ENCODE measurements at places on chromosomes 4 and X.

GRCh38 chr4:161816958-161817357 is 346.8 kb downstream of the FSTL5 start:
- no peak for DNase-seq

DNA sequence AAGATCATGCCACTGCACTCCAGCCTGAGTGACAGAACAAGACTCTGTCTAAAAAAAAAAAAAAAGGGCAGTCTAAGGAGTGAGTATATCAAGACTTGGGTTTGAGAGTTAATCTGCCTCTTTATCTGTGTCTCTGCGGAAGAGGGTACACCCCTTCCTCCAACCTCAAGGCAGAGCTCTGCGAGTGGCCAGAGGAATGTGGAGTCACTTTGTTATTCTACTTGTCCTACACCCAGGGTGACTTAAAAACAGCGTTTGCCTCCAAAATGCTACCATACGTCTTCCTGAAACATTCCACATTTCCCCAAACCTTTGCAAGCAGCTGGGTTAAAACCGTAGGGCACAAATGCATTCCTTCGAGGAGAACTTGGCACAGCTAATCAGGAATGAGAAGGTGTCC is 199.9 kb downstream of the SHOX start:
- no peak for DNase-seq

DNA sequence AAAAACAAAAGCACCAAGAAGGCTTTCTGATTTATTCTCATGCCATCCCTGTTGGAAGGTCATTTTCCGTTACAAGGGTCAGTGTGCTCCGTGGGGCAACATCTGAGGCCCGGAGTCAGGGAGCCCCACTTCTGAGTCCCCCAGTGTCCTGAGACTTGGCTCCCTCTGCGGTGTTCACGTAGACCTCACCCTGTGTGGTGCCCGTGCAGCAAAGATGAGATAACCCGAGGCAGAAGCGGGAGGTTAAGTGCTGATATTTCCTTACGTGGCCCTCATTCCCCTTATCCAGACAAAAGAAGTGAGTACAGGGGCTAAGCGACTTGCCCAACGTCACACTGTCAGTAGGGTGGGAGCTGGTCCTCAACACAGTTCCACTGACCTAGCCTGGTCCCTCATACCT is 3.5 kb downstream of the JAKMIP1 start:
- DNase-seq = no peak

DNA sequence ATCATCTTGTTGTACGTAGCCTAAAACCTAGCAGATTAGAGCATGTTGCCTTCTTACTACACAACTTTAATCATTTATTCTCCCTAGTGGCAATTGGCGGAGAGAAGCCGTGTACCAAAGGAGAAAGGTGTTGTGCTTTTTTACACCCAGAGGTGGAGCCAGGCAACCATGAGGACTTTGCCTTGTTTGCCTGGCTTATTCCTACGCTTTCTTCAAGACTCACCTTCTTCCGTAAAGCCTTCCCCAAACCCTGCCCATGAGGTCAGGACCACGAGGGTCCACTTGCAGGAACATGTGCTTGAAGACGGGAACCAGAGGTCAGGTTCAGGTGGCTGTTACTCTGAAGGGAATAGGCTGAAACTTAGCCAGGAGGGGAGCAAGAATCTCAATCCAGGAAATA is 290.5 kb downstream of the RAB28 start:
- no peak for DNase-seq

DNA sequence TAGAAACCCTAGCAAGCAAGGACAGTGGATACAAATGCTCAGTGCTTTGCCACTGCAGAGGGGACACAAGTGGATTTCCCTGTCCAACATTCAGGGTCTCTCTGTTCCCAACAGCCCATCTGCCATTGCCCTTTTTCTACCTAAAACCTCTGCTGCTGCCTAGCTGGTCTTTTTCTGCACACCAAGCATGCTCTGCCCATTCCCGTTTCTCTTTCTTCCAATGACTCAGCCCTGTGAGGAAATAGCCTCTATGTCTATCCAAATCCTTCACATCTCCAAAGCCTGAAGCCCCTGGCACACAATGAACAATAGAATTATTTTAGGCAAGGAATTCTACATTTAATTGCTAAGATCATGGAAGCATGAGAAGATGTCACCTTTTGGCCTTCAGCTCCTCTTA is 5.7 kb upstream of the AMELX start:
- no peak for DNase-seq

- DNase-seq = no peak
Measured at GRCh38 chr4:35643661-35644060, 600.7 kb downstream of the ARAP2 start.

DNA sequence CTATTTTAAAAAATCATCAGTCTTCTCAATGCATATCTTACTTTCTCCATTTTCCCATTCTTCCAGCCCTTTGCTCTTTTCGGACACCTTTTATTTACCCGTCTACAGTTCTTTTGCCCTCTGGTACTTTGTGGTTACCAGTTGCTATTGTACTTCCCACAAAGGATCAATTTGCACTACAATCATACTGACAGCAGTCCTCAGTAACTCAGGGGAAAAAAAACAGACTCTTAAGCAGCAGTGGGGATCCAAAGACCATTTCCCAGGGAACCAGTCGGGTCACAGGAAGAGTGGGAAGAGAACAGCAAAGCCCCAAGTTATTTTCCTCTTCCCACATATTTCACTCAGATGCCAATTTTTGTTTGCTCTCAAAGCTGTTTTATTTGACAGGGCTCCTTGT is 23.1 kb downstream of the DMD start:
- no peak for DNase-seq

GRCh38 chrX:146351620-146352019 is 458.0 kb upstream of the CXorf51B start:
- no peak for DNase-seq

DNA sequence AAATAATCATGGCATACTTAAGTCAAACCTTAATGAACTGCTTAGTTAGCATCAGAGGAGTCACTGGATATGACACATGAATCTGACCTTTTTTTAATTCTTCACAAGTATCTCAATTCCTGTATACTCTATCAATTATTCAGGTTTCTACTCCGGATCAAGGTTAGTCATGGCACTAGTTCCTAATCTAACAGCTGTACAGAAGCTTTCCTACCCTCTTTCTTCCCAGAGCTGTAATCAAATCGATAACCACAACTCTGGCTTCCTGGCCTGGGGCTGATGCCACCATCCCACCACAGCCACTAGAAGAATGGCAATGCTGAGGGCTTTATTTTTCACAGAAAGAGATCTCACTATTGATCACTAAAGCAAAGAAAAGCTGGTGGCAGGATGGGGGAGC is 718.5 kb downstream of the SMARCA1 start:
- no peak for DNase-seq

DNA sequence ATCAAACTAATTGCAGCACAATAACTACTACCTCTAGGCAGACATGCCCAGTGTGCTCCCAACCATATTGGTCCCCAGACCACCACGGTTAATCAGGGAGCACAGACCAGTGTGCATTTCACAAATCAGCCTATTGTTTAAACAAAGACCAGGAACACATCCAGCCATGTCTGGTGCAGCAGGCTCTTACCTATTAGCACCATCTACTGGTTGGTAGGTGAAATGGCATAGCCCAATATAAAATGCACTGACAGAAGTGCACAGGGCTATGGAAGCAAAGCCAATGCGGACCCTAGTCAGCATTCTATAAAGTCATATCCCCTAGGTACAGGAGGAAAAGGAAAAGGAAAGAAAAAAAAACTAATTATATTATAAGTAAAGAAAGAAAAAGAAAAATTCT is 15.5 kb upstream of the CYLC1 start:
- peak; percentile 0 for DNase-seq

GRCh38 chr4:169151671-169152070 is 119.1 kb downstream of the SH3RF1 start:
- DNase-seq = no peak

DNA sequence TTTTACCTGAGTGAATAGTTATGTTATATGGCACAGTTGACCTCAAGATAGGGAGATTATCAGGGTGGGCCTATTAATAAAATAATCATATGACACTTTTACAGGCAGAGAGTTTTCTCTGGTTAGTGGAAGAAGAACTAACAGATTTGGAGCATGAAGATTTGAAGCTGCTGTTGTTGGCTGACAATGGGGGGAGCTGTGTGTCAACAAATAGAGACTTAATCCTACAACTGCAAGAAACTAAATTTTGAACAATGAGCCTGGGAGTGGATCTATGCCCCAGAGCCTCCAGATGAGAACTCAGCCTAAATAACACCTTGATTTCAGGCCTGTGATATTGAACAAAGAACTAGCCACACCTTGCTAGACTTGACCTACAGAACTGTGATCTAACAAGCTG is 7.2 kb upstream of the CCSER1 start:
- DNase-seq = no peak

DNA sequence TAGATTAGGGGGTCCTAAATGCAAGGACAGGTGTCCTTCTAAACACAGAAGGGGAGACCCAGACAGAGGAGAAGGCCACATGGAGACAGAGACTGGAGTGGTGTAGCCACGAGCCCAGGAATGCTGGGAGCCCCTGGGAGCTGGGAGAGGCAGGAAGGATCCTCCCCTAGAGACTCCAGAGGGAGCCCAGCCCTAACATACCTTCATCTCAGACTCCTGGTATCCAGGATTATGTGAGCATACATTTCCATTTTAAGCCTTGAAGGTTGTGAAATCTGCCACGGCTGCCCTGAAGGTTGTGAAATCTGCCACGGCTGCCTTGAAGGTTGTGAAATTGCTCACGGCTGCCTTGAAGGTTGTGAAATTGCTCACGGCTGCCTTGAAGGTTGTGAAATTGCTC is 148.4 kb downstream of the ASMT start:
- no peak for DNase-seq

- DNase-seq = no peak
Measured at GRCh38 chr4:36385951-36386571, 104.6 kb downstream of the DTHD1 start.

DNA sequence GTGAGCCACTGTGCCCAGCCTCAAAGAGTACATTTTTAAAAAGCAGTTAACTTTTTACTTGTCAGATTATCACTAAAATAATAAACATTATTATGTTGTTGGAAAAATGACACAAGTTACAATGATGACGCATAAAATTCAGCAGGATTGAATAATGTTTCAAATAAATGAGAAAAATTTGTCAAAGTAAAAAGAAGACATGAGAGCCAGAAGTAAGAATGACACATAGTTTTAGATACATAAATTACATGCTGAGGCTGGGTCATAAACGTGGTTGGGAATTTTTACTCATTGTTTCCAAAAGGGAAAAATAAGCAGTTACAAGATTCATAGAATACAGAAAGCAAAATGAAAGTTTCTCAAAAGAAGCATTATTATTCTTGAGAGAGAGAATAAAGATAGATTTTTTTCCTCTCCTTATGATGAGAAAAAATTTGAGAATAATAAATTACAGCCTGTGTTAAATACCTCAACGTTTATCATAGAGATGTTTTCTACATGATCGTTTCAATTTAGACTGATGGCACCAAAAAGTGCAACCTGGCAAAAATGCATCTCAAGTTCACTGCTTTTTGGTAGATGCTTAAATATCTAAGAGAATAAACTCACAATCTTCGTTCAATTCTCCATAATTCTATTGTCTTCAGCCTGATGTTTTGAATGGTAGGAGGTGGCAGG is 40.4 kb downstream of the GUCY1B1 start:
- no peak for DNase-seq

DNA sequence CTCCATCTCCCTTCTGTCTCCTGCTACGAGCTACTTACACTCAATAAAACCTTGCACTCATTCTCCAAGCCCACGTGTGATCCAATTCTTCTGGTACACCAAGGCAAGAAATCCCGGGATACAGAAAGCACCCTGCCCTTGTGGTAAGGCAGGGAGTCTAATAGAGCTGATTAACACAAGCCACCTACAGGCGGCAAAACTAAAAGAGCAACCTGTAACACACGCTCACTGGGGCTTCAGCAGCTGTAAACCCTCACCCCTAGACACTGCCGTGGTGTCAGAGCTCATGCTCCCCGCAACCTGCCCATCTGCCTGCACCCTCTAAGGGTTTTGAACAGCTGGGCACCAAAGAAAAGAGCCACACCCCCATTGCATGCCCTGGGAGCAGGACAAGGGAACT is 755.4 kb upstream of the HTR2C start:
- no peak for DNase-seq

DNA sequence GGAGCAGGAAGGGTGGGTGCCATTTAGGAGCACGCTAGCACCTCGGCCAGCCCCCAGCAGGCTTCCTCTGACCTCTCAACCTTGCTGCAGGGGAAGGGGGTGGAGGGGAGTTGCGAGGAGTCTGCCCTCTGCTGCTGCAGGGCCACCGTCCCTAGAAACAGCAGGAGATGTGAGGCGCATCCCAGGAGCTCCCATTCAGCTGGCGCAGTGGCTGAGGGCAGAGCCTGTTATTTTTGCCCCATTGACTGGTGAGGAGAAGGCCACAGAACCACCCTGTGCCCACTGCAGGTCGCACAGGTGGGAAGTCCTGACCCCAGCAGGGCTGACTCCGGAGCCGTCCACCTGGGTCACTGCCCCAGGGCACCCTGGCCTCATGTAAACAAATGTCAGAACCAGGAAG is 8.0 kb downstream of the PDE6B start:
- no peak for DNase-seq

- no peak for DNase-seq
Measured at GRCh38 chr4:15245006-15245530, 182.8 kb upstream of the C1QTNF7 start.

DNA sequence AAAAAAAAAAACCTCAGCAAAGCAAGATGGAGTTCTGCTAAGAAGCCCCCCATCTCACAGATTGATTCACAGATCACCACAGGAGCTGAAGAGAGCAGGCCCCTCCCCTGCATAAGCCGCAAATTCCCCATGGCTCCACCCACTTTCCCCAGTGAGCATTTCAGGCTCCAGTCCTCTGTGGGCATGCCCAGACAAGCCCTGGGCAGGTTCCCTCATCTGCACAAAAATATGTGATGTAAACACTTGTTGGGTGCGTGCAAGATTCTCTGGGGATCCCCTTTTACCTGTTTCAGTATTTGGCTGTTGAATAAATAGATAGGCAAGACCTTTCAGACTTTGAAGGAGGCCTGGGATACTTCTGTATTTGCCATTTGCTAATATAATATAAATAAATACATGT is 514.3 kb downstream of the PCDH7 start:
- DNase-seq = no peak

DNA sequence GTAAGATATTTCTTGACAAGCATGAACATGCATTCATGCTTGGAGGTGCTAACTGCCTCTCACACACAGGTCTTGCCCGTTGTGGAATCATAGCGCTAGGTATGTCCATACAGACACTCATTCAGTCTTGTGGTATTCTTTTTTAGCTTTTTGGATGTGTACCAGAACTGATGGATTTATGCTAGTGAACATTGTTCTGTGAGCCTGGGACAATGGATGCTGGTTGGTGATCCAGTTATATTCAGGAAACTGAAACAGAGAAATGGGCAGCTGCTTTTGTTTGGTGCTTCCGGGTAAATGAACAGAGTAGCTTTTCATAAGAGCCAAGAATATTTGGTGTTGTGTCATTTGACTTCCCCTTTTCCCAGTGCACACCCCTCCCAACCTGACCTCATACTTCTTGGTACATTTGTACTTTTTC is 78.9 kb upstream of the SLC4A4 start:
- DNase-seq = peak; percentile 7

DNA sequence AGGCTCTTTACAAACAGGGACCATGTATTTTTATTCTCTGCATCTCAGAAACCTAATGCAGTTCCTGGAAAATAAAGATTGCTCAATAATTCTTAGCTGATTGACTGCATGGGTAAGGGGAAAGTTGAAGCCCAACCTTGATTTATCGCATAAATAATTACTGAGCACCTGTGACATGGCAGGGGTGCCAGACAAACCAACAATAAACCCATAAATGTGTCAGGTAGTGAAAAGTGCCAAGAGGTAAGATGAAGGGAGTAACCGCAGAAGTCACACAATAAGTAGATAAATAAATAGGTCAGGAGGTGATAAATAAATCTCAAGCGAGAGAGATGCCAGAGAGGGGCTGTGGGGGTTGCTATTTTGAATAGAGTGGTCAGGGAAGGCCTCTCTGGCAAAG is 20.1 kb upstream of the AP1S2 start:
- DNase-seq = no peak
